Left lung (tissue), 14 donors: ENCODE measurements at places on chromosomes 16 and 17. TPM values are rescaled to one million over a fixed set of nuclear protein-coding genes. Genes with fewer than 3 reads are reported as not detected.

Gene PIPOX
- total RNA-seq = 1.1 TPM

Gene HYDIN
- total RNA-seq = 3.3 TPM

Gene OSGIN1
- 18.0 TPM for total RNA-seq

Gene COL1A1
- total RNA-seq = 867 TPM

Gene HOXB7
- total RNA-seq = 2.4 TPM

Gene GRAPL
- total RNA-seq = 6.9 TPM

Gene LPO
- total RNA-seq = 0.24 TPM
